ENCODE measurements at places on chromosomes 5 and 9.

DNA sequence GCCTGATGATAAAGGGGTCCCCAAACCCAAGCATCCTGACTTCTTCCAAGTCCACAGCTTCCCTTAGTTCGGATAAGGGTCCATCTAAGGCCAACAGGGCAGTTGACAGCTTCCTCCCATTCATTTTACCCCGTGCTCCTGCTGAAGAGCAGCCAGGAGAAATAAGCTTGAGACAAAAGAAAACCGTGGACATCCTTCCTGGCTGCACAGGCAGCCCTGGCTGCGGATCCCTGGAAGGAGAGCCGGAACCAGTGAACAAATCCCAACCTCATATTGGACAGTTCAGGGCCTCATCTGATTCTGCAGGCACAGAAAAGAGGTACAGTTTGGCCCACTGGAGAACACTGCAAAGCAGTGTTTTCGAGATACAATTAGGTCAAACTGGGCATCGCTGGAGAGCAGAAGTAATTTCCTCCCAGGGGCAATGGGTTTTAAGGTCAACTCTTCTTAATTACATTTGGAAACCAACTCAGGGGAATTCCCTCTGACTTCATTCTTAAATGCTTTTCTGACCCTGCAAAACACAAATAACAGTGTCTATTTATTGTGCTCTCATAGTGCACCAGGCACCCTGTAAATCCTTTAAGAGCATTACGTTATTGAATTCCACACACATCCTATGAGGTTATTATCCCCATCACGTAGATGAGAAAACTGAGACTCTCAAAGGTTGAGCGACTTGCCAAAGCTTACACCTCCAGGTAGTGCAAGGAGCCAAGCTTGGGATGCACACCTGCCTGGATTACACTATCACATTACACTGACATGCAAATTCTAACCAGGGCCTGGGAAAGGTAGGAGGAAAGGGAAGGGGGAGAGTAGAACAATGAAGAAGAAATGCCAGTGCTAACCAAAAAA lies 21.2 kb downstream of the ADAM19 start:
- DNase-seq: no peak

GRCh38 chr9:2966565-2967300 lies 122.8 kb upstream of the PUM3 start:
- DNase-seq: no peak

- no peak for DNase-seq
Measured at GRCh38 chr5:58898006-58898405, 315.1 kb downstream of the RAB3C start.

DNA sequence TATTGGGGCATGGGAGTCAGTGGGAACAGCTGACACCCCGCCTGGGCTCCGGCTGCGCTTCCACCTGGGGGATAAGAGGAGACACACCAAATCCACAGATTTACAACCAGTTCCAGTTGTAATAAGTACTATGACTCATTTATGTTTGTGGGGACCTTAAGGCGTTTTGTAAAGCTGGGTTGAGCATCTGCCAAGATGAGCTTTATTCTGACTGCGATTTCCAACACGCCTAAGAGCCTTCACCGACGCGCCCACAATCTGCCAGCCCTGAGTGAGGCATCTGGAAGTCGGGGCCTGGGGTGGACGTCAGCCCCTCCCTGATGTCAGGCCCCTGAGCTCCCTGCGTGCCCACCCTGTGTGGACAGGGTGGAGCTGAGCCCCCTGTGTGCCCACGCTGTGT lies 14.3 kb upstream of the LHX3 start:
- no peak for DNase-seq

DNA sequence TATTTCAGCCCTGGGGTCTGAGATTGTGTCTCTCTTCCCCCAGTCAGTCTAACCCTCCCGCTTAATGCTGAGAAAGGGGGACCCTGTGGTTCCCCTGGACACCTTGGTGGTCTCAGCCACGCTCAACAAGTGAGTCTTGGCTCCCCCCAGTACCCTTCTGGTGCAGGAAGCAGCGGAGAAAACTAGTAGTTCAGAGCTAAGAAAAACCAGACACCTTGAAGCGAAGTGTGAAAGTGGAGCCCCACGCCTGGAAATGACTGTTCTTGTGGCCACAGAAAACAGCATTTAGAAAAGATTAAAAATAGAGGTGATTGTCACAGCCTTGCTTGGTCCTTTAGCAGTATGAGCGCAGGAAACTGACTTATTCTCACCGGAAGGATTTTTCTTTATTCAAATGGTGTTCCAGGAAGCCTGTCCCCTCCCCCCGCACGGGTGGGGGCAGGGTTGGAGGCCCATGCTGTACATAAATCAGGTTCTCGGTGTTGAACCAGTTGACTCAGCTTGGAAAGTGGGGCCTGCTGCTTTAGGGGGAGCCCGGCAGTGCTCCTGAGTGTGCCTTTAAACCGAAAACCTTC lies 8.1 kb downstream of the ARPC5L start:
- no peak for DNase-seq

GRCh38 chr9:118170032-118170955 lies 466.1 kb downstream of the TLR4 start:
- peak; percentile 22 for DNase-seq

DNA sequence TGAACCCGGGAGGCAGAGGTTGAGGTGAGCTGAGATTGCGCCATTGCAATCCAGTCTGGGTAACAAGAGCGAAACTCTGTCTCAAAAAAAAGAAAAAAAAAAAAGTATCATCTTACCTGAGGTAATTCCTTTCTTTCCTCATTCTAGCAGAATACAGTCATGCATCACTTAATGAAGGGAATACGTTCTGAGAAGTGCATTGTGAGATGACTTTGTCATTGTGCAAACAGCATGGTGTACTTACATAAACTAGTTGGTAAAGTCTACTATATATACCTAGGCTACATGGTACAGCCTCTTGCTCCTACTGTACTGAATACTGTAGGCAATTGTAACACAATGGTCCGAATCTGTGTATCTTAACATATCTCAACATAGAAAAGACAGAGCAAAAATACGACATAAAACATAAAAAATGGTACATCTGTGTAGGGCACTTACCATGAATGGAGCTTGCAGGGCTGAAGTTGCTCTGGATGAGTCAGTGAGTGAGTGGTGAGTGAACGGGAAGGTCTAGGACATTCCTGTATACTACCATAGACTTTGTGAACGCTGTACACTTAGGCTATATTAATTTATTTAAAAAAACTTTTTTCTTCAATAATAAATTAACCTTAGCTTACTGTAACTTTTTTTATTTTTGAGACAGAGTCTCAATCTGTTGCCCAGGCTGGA lies 100.4 kb downstream of the GLDC start:
- no peak for DNase-seq

GRCh38 chr5:124986667-124987066 lies 240.2 kb upstream of the ZNF608 start:
- no peak for DNase-seq

DNA sequence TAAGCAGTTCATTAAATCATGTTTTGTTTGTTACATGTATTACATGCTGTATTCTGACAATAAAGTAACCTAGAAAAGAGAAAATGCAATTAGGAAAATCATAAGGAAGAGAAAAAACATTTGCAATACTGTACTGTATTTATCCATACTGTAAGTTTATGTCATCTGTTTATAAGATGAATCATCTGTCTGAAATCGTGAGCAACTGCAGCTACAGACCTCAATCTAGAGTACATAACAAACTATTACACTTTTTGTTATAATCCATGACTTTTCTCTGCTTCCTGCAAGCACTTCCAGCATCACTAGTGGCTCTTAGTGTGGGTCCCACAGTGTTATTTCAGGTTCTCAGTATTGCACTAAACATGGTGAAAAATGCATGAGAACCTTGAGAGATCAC lies 144.4 kb upstream of the NR4A3 start:
- DNase-seq: no peak

GRCh38 chr5:113147101-113147508 lies 170.5 kb downstream of the DCP2 start:
- no peak for DNase-seq

DNA sequence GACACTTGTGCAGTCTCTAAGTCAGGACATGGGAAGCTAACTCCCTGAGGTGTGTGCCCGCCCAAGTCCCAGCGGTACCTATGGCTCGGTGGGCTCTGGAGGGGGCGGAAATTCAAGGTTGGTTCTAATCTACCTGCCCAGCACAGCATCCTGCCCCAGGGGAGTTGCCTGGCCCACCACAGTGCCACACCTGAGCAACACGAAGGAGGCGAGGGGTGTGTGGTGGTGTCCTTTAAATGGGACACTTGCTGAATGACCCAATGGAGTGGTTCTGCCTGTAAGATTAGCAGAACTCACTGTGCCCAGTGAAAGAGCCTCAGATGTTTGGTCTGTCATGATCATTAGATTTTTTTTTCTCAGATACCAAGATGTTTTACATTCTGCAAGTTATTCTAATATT lies 70.7 kb upstream of the OTULINL start:
- DNase-seq: no peak

DNA sequence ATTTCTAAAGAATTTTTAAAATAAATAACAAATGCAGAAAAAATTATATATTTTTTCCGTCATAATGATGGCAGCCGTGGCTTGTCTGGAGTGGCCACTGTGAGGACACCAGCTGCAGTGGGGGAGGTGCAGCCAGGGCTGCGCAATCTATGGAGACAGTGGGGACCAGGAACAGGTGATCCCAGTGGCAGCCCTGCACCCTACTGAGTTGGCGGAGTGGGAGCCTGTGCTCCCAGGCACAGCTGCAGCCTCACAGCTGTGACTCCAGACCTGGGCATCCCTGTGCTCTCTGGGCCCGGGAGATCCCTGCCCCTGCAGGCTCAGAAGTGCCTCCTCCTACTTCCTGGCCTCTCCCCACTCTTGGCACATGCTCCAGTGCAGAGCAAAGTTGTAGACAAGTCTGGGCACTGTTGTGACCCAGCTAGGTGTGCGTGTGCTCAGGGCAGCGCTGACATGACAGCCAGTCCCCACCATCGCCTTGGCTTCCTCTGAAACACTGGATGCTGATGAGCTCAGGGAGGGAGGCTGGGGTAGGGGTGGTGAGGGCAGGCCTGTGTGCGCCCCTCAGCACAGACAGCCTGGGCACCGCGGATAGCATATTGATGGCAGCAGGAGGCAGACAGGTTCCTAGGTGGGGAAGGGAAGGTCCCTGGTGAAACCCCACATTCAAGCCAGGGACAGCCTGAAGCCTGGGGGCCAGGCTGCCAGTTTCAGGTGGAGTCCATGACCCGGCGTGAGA lies 96.0 kb upstream of the PRR16 start:
- DNase-seq: no peak

- no peak for DNase-seq
Measured at GRCh38 chr5:178496214-178496613, 94.0 kb downstream of the COL23A1 start.

- no peak for DNase-seq
Measured at GRCh38 chr9:114861922-114862605, 56.2 kb upstream of the TNFSF15 start.

DNA sequence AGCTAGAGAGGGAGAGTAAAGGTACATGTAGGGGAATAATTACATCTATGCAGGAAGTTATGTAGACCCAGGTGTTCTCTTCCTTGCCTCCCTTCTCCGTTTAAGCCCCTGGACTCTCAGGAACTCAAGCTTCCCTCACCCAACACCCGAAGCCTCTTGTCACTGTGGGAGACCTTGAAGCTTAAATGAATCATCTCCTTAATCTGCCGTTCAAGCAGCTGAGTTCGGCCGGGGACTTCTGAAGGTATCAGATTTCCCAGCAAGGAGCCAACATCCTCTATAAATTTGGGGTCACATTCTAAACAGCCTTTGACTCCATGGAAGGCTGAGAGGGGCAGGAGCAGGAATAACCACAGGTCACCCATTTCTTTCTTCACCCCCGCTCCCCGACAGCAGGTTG lies 412 bp downstream of the IZUMO3 start:
- no peak for DNase-seq

DNA sequence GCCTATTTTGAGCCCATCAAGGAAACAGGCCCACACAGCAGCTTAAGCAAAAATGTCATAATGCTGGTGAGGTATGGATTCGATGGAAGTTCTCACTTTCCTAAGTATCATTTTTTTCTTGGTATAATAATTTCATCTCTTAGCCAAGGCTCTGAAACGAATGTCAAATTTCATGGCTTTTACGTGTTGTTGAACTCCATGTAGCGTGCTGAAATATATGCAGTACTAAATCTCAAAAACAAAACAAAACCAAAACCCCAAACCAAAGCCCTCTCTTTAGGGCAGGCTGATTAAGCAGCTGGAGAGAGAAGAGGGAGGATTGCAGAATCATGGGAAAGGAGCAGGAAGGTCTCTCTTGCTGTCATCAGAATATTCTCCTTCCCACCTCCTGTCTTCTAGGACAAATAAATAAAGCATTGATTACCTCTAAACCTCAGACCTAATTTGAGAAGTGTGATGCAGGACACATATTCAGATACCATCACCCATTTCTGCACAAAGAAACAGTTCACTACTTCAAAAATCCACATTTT lies 58.3 kb downstream of the TMEM174 start:
- no peak for DNase-seq

- DNase-seq: no peak
Measured at GRCh38 chr5:156974328-156974727, 11.3 kb upstream of the TIMD4 start.

- DNase-seq: no peak
Measured at GRCh38 chr5:50580506-50580905, 85.9 kb upstream of the PARP8 start.

- DNase-seq: no peak
Measured at GRCh38 chr5:79578876-79579275, 33.4 kb upstream of the TENT2 start.

GRCh38 chr9:107188376-107188775 lies 94.7 kb upstream of the RAD23B start:
- no peak for DNase-seq

DNA sequence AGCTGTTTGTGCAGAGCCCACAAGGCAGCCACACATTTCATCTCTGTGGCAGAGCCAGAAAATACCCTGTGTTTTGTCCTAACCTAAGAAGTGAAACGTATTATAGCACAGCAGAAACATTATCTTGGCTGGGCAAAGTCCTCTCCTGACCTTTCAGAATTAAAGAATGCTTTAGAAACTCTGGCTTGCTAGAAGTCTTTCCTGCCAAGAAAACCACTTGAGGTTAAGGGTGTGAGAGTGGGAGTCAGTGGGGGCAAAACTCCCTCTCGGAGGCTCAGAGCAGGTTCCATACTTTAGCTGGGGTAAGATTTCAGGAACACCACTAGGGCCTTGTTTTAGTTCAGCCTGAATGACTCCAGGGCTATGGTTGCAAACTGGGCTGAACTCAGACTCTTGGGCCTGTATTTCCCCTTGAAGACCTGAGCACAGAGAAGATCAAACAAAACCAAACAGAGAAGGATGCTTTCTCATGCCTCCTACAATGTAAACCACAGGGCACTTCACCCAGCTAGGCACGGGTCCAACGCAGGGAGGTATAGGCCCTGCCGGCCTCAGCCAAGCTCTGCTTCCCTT lies 48.0 kb downstream of the ZNF366 start:
- no peak for DNase-seq

- no peak for DNase-seq
Measured at GRCh38 chr5:946720-947625, 54.3 kb downstream of the TRIP13 start.

GRCh38 chr5:142597546-142598337 lies 88.1 kb downstream of the FGF1 start:
- no peak for DNase-seq

- DNase-seq: no peak
Measured at GRCh38 chr9:108386032-108386431, 469.8 kb downstream of the ACTL7B start.

GRCh38 chr5:110846398-110847001 lies 107.7 kb downstream of the SLC25A46 start:
- DNase-seq: no peak

GRCh38 chr5:150675069-150675468 lies 14.0 kb downstream of the MYOZ3 start:
- no peak for DNase-seq

- no peak for DNase-seq
Measured at GRCh38 chr5:18043344-18043743, 409.1 kb downstream of the TAF11L14 start.

GRCh38 chr9:101705135-101705661 lies 33.2 kb downstream of the GRIN3A start:
- DNase-seq: no peak

Measured in DMS 273 treated with DMSO at 0.1 percent for 48 hours (cell line).